Stimulated activated CD4-positive, alpha-beta T cell treated with anti-CD3 and anti-CD28 coated beads, Interleukin-12 subunit alpha, Interleukin-12 subunit beta, amount 100 ng/mL, for 24 hours (primary cell): ENCODE measurements at places on chromosomes 3 and 15.

GRCh38 chr3:169513672-169514071, 149.8 kb downstream of the MECOM start:
- DNase-seq = no peak

DNA sequence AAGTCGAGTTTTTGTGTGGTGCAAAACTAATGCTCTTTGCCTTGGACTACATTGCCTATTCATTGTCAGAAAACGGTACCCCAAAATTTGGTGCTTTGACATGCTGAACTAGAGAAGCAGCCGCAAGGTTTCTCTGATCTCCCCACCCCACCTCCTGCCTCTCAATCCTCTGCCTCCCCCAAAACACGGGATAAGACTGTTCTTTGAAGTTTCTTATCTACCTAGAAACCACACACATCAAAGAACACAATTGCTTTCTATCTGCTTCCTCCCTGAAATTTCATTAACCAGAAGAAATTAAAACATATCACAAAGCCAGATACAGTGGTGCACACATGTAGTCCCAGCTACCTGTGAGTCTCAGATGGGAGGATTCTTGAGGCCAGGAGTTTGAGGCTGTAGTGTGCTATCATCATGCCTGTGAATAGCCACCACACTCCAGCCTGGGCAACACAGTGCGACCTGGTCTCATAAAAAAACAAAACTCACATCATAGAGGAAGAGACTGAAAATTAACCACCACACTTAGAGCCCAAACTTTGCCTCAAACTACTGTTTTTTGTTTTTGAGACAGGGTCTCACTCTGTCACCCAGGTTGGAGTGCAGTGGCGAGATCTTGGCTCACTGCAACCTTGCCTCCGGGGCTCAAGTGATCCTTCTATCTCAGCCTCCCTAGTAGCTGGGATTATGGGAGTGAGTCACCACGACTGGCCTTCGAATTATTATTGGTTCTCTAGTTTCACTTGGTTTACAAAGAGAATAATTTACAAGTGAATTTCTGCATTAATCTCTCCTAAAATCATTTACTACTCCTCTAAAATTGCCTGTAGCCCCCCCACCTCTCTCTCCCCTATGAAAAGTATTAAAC, 2.7 kb upstream of the PCNP start:
- no peak for DNase-seq

DNA sequence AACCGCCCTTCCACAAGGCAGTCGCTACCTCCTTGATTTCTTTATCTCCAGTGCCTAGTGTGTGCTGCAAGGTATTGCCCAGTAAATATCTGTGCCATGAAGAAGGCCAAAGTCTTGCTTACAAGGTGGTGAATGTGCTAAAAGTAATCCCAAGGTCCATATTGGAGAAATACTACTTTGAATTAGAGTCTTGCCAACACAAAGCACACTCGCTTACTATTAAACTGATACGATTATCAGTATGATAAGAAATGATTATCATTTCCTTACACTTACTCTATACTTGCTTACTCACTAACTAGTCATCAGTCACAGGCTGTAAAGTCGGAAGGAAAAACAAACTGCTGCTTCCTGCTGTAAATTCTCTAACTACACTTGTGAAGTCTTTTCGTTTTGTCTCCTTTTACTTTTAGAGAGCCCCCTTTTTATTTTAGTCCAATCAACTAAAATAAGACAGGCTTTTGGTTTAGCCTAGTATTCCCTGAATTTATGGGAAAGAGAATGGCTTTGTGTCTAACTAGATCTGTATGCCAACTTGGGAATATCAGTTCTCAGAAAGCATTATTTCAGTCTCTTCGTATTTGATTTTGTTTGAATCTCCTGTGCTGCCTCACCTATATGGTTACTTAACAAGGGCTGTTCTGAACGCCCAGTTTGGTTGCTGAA, 107.1 kb upstream of the TSC22D2 start:
- no peak for DNase-seq

GRCh38 chr3:19248143-19248542, 99.8 kb downstream of the KCNH8 start:
- DNase-seq = no peak

GRCh38 chr3:177135841-177136492, 61.3 kb downstream of the TBL1XR1 start:
- DNase-seq = no peak

DNA sequence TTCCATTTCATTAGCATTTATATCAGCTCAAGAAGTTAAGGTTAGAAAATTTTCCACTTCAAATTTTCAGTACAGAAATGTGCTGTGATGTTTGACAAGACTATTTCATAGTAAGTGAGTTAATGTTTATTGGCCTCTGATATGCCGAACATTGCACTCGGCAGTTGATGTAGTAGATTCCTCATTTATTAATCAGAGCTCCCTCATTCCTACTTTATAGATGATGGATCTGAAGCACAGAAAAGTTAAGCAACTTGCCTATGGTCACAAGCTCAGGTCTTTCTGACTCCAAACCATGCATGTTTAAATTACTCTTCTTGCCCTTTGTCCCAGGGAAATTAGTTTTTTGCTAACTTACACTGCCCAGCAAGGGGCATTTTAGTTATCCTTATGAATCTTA, 92.0 kb downstream of the ATG7 start:
- no peak for DNase-seq

- DNase-seq = no peak
Observed at GRCh38 chr3:46609212-46609721, 3.1 kb upstream of the FAM240A start.

- DNase-seq = no peak
Observed at GRCh38 chr3:122932251-122932967, 95.2 kb downstream of the SEMA5B start.

- DNase-seq = no peak
Observed at GRCh38 chr3:131242201-131242600, 139.4 kb upstream of the NUDT16 start.

DNA sequence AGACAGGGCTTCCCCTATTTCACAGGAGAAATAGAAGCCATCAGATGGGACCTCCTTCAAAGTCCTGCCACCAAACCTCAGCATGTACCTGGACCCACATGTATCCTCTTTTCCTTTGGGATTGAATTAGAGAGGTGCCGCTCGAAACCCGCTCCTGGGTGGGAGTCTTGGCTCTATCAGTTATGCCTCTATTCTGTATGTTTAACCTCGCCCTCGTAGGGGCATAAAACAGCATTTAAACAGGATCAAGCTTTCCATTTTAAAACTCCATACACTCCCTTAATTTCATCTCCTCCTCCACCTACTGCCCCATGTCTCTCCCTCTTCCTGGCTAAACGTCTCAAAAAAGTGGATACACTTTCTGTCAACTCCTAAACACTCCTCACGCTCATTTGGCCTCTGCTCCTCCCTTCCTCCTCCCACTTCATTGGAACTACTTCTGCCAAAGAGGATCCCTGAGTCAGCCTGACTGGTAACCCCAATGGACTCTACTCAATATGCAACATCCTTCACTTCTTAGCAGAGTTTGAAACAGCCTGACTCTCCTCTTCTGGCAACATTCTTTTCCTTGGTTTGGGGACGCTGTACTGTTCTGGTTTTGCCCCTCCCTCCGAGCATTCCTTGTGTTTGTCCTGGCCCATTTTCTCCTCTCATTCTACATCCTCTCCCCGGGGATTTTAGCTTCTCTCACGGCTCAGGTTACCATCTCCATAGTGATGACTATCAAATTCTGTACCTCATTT, 23.0 kb upstream of the MUC20 start:
- no peak for DNase-seq

- DNase-seq = no peak
Observed at GRCh38 chr3:62159709-62160092, 213.6 kb downstream of the FEZF2 start.

DNA sequence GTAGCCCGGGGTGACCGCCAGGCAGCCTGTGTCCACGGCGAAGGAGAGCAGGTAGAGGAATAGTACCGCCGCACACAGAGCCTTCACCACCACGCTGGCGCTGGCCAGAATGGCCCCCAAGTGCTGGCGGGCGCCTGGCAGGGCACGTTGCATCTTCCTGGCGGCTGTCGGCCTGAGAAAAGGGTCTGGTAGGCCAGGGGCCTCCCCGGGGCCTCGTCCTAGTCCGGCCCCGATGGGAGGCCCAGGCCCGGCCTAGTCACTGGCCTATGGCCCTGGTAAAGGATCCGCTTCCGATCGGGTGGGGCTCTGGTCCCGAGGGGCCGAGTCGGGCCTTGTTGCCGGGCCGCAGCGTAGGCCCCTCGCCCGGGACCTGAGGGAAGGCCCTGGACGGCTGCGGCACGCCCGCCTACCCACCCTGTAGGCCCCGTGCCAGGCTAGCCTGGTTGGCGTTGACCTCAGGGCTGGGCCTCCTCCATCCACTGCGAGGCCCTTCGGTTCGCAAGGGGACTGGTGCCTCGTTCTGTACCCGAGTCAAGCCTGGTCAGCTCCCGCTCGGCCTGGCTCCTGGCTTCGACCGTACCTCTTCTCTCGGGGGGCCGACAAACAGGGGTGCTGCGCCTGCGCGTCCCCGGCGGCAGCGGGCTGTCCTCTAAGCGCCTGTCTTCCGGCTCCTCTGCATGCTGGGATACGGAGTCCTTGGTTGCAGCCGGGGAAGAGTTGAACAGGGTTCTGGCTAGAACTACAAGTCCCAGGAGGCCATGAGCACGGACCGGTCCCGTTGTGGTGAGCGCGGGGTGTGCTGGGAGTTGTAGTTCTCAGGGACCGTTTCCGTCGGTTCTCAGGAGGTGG, at the start of gene TMEM115:
Gene TMEM115 (minus strand): TSS at position 611 of the 849 bp plus-strand sequence. CDS start 458 bp downstream, at position 153.
- DNase-seq = peak; percentile 88

GRCh38 chr3:10563396-10563795, 58.0 kb upstream of the ATP2B2 start:
- no peak for DNase-seq

- no peak for DNase-seq
Observed at GRCh38 chr3:169153656-169154055, 509.9 kb downstream of the MECOM start.

- DNase-seq = no peak
Observed at GRCh38 chr3:48301800-48302166, 31.7 kb downstream of the SPINK8 start.

DNA sequence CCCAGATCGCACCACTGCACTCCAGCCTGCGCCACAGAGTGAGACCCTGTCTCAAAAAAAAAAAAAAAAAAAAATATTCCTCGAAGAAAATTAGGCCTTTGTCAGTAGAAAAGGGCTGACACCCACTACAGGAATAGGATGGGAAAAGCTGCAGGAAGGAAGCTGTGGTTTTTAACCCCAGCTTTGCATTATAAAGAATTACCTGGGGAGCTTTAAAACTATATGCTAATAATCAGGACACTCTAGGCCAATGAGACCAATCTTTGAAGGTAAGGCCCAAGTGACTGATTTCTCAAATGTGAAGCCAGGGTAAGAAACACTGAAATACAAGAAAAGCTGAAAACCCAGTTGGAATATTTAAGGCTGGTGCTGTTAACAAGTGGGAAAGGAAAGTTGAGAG, 74.3 kb downstream of the RBPMS2 start:
- DNase-seq = no peak

DNA sequence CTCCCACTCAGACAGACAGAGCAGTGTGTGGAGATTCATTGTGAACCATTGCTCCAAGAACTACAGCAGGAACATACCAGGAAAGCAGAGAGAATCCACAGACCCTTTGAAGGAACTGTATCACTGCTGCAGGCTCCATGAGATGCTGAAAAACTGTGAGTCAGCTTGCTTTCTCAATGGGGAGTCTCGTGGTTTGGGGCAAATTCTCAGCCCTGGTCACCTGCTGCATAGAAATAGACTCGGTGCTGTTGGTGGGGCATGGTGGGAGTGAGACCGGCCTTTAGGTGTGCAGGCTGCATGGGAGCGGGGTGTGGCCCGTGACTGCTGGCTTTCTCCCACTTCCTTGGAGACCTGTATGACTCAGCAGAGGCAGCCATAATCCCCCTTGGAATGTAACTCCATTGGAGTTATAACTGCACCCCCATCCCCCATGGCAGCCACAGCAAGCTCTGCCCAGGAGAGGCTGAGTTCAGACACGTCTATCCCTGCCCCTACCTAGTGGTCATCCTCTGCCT, 35.6 kb downstream of the ALCAM start:
- no peak for DNase-seq

GRCh38 chr3:183460081-183461055, 31.9 kb upstream of the MCF2L2 start:
- no peak for DNase-seq

GRCh38 chr3:49173116-49173791, 1.9 kb downstream of the KLHDC8B start:
- no peak for DNase-seq

DNA sequence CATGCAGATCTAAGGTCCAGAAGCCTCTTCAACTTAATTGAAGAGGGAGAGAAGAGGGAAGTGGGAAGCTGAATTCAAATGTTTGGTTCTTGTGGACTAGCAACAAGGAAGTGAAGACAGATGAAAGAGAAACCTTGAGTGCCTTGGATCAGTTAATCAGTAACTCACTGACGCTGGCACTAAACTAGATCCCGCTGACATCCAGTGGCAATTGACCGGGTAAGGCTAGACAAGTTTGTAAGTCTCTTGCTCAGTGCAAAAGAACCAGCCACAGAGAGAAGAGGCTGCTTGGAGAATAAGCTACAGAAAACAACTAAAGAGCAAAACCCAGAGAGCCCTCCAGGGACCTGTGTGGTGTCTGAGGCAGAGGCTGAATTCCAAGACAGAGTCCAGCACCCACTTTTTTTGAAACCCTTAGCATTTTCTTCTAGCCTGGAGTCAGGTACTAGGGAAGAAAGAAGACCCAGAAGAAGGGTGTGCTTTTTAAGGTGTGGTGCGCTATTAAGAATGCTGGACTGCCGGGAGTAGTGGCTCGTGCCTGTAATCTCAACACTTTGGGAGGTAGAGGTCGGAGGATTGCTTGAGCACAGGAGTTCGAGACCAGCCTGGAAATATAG, 6.9 kb downstream of the PLCH1 start:
- DNase-seq = no peak

DNA sequence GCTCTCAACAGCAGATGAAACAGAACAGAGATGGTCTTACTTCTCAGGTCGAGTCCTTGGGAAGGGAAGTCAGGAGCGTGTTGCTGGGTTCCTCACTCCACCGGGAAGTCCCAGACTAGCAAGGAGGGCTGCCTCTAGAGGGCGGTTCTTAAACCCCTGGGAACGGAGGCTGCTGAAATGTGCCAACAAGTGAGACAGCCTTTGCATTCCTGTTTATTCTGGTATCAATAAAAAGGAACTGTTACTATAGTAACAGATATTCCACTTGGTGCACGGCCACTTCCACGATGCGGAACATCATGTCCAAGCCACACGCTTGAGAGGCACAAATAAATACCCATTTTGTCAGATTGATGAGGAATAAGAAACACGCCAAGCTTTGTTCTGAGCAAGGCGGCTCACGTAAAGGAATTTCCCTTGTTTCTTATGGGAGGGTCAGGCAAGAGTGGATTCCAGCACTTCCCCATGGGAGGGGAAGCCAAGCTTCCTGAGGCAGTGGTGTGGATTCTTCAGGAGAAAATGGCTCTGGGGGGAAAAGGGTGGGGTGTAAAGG, at the start of gene FAM107A:
Gene FAM107A (minus strand): TSS at position 123 of the 553 bp plus-strand sequence. CDS start 7,531 bp downstream, outside the sequence.
- no peak for DNase-seq

- DNase-seq = no peak
Observed at GRCh38 chr3:195052939-195053338, 218.0 kb downstream of the XXYLT1 start.

GRCh38 chr3:58044691-58045483, 36.7 kb downstream of the FLNB start:
- DNase-seq = no peak

GRCh38 chr3:5458526-5458925, 271.0 kb downstream of the EDEM1 start:
- DNase-seq = no peak
